Stimulated activated CD8-positive, alpha-beta memory T cell treated with anti-CD3 and anti-CD28 coated beads, Interleukin-7, amount 100 ng/mL, for 1 hour (primary cell): ENCODE measurements at places on chromosomes 6 and 20.

- no peak for DNase-seq
Measured at GRCh38 chr6:5423251-5423650, 161.9 kb downstream of the FARS2 start.

DNA sequence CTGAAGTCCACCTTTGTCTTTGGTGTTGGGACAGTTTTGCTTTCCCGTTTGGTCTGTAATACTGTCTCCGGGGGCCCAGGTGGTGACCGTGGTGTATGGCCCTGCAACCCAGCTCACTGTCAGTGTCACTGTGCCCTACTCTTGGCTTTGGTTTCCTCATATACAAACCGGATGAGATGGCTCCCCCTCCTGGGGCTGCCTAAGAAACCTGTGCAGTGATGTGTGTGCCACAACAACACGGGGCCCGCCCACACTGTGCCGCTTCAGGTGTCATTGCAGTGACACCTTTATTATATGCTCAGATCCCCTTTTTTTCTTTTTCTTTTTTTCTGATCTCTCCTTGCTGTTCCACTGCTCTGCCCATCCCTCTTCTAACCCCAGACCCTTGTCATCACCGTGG is 73.9 kb downstream of the RAMACL start:
- DNase-seq: no peak

GRCh38 chr6:142885182-142885867 is 59.7 kb downstream of the HIVEP2 start:
- DNase-seq: no peak

DNA sequence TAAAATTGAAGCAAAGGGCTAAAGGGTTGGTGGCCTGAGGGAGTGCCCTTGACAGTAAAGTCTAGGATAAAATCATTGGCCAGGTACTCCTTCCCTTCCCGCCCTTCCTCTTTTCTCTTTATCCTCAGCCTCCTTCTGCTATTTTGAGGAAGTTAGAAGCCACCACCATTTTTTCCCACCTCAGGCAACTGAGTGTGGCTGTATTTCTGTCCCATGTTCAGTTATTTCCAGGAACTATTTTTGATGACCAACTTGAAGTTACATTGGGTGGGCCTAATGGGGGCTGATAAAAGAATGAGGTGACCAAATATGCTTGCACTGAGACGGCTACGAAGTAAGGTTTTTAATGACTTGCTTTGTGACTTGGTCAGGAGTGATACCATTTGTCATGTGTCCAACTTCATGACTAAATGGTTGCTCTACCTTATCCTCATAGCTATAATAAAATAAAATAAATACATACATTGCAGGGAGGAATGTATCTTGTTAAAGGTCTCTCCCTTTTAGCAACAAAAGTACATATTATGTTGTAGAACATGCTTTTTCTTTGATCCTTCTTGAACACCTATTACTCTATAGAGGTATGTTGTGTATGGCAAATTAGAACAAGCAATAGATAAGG is 12.0 kb downstream of the PTPN1 start:
- no peak for DNase-seq

DNA sequence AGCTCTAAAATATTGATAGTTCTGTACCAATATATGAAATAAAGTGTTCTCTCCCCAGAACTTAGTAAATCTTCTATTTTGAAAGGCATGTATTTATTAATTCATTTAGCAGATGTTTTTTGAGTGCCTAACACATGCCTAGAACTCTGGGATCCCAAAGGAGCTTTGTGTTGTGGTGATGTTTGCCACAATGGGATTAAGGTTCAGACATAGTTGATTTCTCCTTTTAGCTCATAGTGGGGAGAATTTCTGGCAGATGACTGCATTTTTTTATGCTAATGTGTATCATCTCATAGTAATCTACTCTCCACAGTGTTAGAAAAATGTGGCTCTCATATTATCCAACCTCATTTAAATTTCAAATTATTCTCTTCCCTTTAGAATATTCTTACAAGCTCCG is 21.7 kb downstream of the MYB start:
- no peak for DNase-seq

DNA sequence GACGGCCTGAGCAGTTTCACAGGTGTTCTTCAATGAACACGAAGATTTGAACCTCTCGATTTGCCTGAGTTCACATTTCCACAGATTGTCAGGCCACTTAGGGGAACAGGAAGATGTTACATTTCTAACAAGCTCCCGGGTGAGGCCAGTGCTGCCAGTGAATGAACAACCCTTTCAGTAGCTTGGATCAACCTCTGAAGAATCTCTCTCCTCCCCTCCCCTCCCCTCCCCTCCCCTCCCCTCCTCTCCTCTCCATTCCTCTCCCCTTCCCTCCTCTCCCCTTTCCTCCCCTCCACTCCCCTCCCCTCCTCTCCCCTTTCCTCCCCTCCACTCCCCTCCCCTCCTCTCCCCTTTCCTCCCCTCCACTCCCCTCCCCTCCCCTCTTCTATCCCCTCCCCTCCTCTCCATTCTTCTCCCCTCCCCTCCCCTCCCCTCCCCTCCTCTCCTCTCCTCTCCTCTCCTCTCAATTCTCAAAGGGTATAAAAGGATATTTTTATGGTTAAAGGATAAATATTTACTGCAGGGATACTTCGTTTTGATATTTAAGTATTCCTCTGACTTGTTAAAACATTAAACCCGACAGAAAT is 114.1 kb upstream of the INSM1 start:
- no peak for DNase-seq

GRCh38 chr20:60694763-60695162 is 557.3 kb upstream of the CDH4 start:
- no peak for DNase-seq

DNA sequence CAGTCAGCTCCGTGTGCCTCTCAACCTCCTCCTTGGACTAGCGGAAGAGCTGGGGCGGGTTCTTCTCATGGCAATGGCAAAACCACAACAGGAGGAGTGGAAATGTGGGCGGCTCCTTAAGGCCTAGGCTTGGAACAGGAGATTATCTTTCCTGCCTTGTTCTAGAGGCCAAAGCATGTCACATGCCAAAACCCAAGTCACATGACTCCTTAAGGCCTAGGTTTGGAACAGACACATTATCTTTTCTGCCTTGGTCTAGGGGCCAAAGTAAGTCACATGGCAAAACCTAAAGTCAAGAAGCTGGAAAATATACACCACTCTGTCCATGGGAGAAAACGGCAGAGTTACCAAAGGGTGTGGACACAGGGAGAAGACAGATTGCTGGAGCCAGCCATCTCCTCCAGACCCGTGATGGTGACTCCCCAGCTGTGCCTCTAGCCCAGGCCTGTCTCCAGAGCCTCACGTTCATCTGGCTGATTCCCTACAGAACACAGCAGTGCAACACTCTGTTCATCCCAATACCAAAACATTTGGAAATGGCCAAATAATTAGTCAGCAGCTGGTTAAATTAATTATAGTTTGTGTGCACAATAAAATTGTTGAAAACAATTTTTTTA is 34.2 kb downstream of the ANKRD60 start:
- DNase-seq: no peak

DNA sequence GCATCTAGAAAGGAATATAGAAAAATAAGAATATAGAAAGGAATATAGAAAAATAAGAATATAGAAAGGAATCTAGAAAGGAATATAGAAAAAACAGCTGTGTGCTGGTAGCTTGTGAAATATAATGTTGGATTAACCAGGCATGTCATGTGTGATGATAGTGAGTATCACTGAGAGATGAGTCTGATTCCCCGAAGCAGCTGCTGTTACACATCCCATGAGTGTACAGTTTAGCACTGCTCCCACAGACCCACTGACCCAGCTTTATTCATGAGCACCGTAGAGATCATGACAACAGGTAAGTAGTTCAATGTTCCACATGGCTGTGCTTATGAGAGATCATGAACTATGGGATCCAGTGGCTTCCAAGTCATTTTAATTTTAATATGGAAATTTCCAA is 64.8 kb downstream of the SLC22A3 start:
- DNase-seq: no peak

DNA sequence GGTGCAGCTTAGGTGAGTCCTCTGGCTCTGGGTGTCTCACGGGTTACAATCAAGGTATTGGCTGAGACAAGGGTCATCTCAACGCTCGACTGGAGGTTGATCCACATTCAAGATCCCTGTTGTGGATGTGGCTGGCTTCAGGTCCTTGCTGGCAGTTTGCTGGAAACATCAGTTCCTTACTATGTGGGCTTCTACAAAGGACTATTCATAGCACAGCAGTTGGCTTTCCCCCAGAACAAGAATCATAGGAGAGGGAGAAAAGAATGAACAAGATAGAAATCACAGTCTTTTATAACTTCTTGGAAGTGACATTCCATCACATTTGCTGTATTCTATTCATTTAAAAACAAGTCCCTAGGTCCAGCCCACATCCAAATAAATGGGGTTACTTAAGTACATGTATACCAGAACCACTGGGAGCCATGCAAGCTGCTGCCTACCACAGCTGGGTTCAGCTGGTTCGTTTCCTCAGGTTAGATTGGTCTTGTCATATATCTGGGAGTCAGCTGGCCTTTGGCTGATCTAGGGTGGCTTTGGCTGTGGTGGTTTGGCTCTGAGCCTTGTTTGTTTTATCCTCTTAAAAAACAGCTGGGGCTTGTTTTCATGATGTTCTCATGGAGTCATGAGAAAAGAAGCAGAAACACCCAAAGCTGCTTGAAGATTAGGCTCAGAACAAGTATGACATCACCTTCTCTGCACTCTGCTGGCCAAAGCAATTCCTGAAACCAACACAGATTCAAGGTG is 433.2 kb upstream of the SPTLC3 start:
- DNase-seq: no peak

GRCh38 chr20:19827818-19828217 is 69.8 kb downstream of the RIN2 start:
- no peak for DNase-seq

- DNase-seq: no peak
Measured at GRCh38 chr6:125377621-125378020, 75.9 kb upstream of the HDDC2 start.

- no peak for DNase-seq
Measured at GRCh38 chr20:50711113-50711825, 19.9 kb upstream of the RIPOR3 start.

DNA sequence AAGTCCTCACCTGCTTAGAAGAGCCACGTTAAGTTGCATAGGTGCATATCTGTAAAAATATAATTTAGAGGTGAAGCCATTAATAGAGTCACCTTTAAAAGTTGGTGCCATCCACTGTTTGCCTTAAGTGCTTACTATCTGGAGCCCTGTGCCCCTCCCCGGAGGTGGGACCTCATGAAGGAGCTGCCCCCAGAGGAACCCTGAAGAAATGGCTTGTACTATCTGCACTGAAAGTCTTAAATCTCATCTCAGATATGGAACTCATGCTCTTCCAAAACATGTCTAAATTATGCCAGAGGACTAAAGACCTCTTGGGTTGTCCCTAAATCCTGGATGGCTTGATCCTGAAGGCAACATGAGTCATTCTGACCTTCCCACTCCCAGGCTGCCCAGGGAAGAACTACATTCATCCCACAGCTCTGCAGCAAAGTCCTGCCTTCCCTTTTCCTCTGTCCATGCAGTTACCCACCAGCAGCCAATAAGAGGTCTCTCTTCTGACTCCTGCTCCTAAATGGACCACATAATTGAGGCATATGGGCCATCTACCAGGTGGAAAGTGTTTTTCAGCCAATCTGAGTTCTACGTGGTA is 85.3 kb downstream of the ASXL1 start:
- no peak for DNase-seq

DNA sequence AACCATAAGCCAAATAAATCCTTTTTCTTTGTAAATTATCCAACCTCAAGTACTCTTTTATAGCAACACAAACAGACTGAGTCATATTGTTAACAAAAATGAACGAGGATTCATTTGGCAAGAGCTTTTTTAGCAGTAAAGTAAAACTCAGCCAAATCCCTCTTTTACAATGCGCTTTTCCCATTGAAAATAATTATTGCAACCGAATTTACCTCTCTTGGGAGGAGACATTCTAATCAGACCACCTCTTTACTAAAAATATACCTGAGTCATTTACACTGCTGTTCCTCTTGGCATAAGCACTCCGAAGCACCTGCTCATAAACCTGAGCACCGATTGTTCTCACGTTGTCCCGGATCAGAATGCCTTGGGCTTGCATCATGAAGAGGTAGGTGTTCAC is 57.4 kb downstream of the B4GALT5 start:
- DNase-seq: no peak

DNA sequence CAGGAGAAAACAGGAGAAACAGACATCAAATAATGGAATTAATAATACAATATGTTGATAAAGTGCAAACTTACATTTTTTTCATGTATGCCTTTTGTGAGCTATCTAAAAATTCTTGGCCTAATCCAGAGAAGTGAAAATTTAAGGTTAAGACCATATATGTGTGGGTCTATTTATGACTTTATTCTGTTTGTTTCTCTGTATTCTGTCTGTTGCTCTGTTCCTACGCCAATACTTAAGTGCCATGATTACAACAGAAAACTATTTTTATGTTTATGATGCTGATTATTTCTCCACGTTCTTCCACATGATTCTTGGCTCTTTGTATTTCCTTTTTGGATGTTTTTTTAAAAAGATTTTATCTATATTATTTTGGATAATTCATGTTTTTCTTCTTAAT is 109.6 kb upstream of the MAP3K4 start:
- DNase-seq: no peak

- no peak for DNase-seq
Measured at GRCh38 chr6:7691675-7692452, 34.0 kb upstream of the BMP6 start.

DNA sequence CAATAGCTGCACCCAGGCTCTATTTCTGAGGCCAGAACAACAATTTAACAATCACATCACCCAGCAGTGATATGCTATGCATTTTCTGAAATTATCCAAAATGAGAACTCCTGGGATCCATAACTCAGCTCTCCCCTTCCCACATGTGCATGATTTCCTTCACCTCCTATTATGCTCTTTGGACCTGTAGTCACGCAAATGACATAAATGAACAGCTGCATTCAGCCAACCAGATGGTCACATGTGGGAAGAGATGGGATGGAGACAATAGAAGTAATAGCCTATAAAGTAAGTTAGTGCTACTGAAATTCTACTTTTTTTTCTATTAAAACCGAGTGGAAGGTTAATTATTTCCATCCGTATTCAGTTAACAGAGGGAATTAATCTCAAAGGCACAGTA is 662.1 kb upstream of the ID4 start:
- no peak for DNase-seq

GRCh38 chr20:62232770-62233645 is 5.3 kb upstream of the OSBPL2 start:
- no peak for DNase-seq

GRCh38 chr6:32058511-32058963 is 20.3 kb downstream of the CYP21A2 start:
- DNase-seq: no peak

DNA sequence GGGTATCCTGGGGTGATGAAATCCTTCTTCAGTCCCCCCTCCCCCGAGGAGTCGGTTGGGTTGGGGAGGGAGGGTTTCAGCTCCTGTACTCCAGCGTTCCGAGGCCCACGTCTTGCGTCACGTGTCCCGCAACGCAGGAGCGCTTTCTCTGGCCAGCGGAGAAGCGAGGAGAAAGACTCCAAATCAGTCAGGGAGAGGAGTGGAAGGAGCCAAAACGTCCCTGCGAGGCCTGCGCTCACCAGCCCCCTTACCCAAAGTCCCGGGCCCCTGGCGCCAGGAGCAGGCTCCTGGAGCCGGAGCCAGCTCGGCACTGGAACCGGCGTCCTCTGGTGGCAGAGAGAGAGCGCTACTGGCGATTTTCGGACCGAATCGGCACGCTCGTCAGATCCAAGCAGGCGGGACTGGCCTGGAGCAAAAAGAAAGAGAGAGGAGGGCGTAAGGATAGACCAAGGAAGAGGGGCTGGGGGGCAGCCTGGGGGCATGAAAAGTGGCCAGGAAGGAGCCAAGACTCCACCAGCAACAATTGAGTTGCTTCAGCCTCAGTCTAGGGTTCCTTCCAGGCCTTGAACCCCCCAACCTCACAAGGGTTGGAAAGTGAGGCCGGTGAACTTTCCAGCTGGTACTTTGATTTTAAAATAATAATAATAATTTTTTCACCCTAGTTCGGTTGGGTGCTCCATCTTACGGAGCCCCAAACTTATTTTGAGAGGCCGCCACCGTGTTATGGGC is at the start of gene GNAS:
Gene GNAS (plus strand): TSS at position 174 of the 729 bp plus-strand sequence.
- no peak for DNase-seq
